Hematopoietic multipotent progenitor cell (in vitro differentiated cells): ENCODE measurements at places on chromosomes 7 and 10.
A peak's percentile ranks its signal among the peaks of the same experiment; 100 is the strongest.

- DNase-seq, result no peak
These were observed 34.6 kb upstream of the UNCX start for GRCh38 chr7:1197997-1198625.

DNA sequence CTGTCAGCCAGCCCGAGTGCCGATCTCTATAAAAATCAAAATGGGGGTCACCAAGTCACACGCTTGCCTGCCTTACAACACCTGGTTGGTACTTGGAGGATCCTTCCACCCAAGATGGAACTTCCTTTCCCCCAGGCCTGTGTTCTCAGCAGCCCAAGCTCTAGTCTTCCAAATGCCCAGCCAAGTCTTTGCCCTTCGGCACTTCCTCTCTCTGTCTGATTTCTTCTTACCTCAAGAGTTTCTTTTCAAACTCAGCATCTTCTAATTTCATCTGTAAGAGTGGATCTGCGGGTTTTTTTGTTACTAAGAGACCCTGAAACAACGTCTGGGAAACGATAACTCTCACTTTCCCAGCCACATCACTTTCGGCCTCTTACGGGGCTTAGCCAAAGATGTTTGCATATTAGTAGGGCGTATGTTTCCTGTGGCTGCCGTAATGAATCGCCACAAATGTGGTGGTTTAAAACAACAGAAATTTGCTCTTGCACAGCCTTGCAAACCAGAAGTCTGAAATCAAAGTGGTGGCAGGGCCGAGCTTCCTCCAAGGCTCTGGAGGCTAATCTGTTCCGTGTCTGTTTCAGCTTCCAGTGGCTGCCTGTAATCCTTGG is 219.9 kb downstream of the TCF7L2 start:
- DNase-seq, result no peak

DNA sequence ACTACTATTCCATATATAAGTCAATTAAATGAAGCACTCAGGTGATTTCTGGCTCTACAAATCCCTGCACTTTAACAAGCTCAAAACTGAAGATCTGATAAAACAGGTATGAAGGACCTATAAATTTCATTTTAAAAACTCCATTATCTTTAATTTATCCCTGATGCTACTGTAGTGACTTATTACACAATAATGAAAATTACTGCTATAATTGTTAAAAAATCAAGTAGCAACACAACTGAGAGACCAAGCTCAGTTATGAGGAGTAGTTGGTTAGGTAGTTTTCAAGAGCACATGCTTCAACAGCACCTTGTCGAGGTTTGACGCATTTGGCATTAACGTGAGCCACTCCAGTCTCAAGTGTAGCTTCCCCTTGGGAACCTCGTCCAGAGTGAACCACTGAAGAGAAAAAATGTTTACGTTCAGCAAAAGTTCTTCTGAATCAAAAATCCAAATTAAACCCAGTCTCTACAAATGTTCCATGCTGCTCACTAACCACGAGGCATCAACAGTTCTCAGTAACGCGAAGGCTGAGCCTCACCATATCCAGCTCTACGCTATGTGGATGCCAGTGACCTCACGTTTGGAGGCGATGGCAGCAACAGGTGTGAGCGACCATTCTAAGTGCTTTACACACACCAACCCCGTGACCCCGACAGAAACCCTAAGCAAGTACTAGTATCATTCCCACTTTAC is 55.3 kb upstream of the NCAPG2 start:
- no peak for DNase-seq

DNA sequence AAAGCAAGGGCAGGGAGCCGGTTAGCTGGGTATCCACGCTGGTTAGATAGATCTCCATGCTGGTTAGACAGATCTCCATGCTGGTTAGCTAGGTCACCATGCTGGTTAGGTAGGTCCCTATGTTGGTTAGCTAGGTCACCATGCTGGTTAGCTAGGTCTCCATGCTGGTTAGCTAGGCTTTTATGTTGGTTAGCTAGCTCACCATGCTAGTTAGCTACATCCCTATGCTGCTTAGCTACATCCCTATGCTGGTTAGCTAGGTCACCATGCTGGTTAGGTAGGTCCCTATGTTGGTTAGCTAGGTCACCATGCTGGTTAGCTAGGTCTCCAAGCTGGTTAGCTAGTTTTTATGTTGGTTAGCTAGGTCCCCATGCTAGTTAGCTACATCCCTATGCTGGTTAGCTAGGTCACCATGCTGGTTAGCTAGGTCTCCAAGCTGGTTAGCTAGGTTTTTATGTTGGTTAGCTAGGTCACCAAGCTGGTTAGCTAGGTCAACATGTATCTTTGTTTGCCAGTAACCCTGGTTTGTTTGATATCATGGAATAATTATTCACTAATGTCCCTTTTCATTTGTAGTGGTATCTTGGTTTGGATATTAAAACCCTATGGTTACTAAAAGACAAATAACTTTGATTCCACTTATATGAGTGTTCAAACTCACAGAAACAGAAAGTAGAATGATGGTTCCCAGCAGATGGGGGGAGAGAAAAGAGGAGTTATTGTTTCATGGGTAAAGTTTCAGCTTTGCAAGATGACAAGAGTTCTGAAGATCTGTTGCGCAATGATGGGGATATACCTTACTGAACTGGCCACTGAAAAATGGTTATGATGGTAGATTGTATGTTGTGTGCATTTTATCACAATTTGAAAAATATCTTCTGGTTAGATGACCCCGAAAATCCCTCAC is 136.2 kb downstream of the PRPF18 start:
- no peak for DNase-seq

- DNase-seq, result no peak
These were observed 247.7 kb upstream of the ZMIZ1 start for GRCh38 chr10:78821052-78821451.

DNA sequence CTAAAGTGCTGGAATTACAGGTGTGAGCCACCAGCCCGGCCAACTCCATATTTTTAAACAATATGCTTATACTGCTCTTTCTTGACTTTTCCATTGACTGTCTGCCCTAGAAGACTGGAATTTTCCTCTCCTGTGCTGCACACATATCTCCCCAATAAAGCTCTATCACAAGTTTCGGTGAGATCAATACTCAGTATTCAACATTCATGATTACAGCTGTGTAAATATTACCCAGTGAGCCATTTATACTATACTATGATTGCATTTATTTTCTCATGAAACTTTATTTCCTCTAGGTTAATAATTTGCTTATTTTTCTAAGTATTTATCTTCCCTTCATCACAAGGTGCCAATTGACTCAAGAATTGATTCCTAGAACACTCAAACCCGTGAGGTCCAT is 48.5 kb upstream of the GRID1 start:
- DNase-seq, result no peak

- DNase-seq, result peak; percentile 85
These were observed 63.7 kb downstream of the ZNRF2 start for GRCh38 chr7:30348083-30348560.

- no peak for DNase-seq
These were observed 59.6 kb downstream of the TMEM209 start for GRCh38 chr7:130145424-130146100.
